ENCODE measurements at places on chromosomes 1 and 21. TPM values are rescaled to one million over a fixed set of nuclear protein-coding genes. Genes with fewer than 3 reads are reported as not detected.

DNA sequence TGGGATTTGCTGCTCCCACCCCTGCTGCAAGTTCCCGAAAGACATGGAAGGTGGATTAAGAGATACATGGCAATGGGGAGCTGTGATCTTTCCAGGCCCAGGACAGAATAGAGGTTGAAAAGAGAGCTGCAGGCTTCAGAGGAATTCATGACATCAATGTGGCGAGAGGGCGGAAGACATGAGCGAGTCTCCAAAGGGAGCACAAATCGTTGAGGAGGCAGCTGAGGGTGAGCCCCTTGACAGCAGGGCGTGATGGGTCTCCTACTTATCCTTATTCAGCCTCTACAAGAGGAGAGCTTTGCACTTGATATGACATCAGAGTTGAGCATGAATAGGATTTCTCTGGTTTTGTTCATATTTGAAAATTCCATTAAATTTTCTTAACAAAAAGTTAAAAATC, 45.5 kb upstream of the TACSTD2 start:
- no peaks in the 10 kb centered on the region for H3K4me1 ChIP-seq
- H3K27me3 ChIP-seq: no peaks in the 10 kb centered on the region
- no peaks in the 10 kb centered on the region for H3K36me3 ChIP-seq

- H3K36me3 ChIP-seq: no peaks in the 10 kb centered on the region
- no peak overlapping the region for H3K4me3 ChIP-seq
- no peaks in the 10 kb centered on the region for H3K27me3 ChIP-seq
- H3K4me1 ChIP-seq: peaks cover 15% of the 10 kb centered on the region
These were observed 63.4 kb upstream of the BCL10 start for GRCh38 chr1:85339656-85340399.

DNA sequence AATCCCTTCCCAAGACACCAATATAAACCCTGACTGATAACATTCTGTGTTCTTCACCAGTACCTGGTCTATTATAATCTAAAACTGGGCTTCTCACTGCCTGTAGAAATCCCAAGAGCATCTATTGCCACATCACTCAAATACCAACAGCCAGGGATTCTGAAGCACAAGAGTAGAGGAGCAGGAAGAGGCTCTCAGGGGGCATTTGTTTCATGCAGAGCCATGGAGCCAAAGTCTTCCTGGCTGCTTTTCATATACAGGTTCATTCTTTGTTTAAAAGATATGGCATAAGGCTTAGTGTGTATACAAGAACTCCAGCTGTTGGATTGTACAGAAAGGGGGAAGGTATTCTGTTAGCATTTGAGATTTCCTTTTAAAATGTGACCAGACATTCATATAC, 38.2 kb upstream of the USH2A start:
- no peaks in the 10 kb centered on the region for H3K27me3 ChIP-seq
- H3K36me3 ChIP-seq: no peaks in the 10 kb centered on the region
- H3K27ac ChIP-seq: no peak overlapping the region

GRCh38 chr1:190101756-190102155, 375.9 kb downstream of the BRINP3 start:
- no peak overlapping the region for H3K4me3 ChIP-seq
- no peaks in the 10 kb centered on the region for H3K4me1 ChIP-seq
- H3K27ac ChIP-seq: no peak overlapping the region
- DNase-seq: no peak
- H3K36me3 ChIP-seq: no peaks in the 10 kb centered on the region

GRCh38 chr1:97508653-97509218, 412.1 kb downstream of the DPYD start:
- no peak for DNase-seq
- H3K4me3 ChIP-seq: no peak overlapping the region
- H3K27ac ChIP-seq: no peak overlapping the region
- H3K4me1 ChIP-seq: peaks cover 17% of the 10 kb centered on the region
- H3K36me3 ChIP-seq: no peaks in the 10 kb centered on the region

DNA sequence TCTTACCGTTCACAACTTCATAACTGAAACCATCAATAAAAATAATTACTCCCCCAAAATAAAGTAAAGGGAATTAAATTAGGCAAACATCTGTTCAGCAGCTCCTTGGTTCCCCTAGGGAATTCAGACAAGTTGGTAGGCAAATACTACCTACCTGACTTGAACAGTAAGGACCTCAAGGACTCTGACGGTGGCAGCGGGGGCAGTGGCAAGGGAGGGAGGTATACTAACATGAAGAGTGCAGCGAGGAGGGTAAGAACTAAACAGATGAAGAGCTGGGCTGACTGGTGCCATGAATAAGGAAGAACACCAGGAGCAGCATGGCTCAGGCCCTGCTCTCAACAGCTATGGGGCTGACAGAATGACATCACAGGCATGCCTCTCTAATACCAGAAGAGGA, 33.1 kb downstream of the MTOR start:
- H3K27ac ChIP-seq: no peak overlapping the region
- no peaks in the 10 kb centered on the region for H3K27me3 ChIP-seq
- H3K4me3 ChIP-seq: no peak overlapping the region
- no peak for DNase-seq

Gene CCDC185
- not detected for total RNA-seq

Gene THAP3
- 26.1 TPM for total RNA-seq
